ENCODE measurements at places on chromosomes 7 and 10.

DNA sequence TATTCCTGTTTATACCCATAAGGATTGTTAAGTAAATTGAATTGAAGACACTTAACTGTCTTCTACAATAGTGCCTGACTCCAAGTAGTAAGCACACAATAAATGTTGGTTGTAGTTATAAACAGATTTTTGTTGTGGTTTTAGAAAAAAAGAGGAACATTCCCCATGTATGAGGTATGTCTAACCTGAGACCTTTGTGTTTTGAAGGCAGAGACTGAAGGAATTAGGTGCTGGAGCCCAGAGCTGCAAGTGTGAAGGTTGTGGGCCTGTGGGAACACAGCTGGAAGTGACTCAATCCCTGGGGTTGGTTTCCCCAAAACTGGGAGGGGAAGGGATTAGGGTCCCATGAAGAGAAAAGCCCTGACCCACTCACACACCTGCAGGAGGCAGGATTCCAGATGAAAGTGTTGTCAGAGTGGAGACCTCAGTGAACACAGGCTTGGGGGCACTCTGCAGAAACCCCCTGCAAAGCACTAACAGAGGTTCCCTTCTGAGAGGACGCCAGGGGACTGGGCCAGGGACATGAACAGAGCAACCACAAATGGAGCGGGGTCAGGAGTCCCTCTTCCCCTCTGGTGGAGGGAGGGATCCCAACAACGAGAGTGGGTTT, 265.1 kb upstream of the KLF14 start:
- DNase-seq = no peak

DNA sequence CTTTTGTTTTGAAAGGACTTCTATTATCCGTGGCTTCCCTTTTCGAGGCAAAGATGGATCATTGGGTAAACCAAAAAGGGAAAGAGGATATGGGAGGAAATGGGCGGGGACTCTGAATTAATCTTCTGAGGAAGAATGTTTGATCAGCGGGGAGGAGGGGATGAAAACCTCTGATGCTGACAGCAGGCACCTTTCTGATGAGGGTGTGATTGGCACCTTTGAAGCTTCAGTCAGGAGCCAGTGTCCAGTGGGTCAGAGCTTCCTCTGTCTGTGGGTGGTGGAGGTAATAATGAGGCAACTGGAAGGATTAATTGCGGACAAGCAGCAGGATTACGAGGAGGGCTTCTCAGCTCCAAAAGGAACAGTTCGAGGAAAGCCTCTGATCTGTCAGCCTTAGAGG, 877.6 kb downstream of the LRMDA start:
- DNase-seq = no peak

DNA sequence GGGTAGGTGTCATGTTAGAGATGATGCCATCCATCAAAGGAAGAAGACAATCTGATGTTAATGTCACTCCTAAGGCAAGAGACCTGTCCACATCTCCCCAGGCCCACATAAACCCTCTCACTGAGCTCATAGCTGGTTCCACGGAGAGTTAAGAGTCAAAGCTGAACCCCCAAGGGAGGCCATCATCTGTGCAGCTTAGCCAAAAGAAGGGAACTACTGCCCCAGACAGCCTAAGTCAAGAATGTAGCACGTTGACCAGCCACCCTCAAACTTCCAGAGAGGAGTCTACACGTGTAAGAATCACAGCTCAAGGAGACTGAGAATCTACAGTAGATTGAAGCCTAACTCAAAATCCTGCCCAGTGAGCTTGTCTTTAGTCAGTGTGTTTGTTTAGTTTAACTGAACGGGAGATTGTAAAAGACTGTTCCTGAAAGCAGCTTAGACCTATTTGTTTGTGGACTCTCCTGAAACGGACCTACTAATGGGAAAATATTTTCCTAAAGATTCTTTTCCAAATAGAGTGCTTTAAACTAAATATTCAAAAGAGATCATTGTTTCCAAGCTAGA, 192.7 kb upstream of the NFE2L3 start:
- DNase-seq = no peak

DNA sequence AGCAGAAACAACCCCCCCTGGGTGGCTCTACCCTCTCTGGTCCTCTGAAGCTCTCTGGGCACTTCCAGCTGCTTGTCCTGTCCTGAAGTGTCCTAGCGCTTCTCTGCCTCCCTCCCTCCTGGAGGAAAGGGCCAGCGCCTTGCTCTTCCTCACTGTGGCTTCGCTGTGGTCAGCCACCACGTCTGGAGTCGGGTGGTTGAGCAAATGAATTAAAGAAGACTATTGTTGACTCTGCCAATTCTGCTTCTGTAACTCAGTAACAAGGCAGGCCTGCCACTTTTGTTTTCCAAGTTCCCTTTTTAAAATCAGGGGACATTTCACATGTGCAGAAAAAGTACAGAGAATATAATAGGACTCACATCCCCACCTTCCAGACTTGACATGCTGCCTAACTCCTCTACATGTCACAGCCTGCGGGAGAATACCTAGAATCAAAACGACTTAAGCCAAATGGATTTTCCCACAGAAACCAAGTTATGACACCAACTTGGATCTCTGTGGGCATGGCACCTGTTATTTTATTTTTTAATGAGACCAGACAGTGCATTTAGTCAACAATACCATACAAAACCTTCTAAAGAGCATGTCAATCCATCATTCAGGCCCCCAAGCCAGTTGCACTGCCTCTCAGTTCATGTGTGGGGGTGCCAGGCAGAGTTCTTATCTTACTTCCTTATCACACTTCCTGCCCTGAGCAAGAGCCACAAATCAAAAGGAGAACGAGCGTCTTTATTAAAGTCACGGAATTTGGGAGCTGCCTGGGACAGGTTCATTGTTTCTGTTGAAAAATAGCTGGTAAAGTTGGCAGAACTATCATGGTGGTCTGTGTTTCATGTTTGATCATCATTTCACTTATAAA, 6.8 kb downstream of the FFAR4 start:
- DNase-seq = no peak

DNA sequence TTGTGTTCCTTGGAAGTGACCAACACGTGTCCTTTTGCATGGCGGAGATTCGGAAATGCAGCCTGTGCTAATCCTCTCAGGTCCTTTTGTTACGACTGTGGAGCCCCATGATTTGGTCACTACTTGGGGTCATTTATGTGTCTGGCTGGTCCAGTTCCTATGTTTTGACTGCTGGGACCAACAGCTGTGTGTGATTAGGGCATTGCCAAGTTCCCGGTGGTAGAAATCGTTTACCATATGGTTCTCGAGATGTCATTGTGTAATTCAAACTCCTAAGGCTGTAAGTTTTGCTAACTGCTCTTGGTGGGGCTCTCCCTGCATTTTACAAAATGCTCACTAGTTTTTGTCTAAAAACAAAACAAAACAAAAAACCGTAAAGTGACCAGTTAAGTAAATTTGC, 62.0 kb downstream of the CCNY start:
- DNase-seq = no peak

DNA sequence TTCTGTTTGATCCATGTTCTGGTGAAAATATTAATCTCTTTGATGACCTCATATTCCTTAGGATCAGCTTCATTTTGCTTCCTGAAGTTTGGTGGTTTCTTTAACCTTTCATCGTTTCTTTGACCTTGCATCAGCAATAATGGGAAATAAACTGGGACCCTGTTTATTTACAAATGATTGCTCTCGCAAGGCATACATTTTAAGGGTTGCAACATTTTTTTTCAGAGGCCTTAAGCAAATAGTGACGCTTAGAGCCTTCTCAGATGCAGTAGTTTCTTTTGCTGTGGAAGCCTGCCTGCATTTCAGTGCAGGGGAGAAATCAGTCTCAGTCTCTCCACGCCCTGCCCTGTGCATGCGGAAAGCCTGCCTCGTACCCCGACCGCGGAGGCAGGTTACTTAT, 139.1 kb upstream of the NPS start:
- no peak for DNase-seq

DNA sequence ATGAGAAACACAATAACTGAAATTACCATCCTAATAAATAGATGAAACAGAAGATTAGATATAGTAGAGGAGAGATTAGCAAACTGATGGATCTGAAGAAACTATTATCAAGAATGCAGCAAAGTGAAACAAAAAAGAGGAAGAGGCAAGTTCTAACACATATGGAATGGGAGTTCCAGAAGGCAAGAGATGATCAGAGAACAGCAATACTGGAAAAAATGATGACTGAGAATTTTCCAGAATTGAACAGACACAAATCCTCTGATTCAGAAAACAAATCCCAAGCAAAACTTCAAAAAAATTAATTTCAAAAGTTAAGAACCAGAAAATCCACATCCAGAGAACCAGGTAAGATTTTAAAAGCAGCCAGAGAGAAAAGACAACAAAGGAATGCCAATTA, 20.2 kb upstream of the CYREN start:
- no peak for DNase-seq

DNA sequence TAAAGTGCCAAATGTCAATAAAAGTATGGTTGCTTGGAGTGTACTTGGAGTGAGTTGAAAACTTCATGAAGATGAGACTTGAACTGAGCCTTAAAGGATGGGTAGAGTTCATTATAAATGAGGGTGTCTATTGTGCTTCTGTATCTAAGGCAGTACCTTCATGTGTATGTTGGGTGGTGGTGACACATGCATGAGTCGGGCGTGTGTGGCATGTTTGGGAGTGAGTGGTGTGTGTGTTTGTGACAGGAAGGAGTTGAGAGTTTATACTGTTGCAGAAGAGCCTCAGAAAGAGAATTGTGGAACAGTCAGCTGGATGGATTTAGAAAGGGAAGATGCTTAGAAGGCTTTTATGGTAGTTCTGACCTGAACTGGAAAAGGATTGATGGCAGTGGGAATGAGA, 6.0 kb upstream of the ZRANB1 start:
- no peak for DNase-seq

DNA sequence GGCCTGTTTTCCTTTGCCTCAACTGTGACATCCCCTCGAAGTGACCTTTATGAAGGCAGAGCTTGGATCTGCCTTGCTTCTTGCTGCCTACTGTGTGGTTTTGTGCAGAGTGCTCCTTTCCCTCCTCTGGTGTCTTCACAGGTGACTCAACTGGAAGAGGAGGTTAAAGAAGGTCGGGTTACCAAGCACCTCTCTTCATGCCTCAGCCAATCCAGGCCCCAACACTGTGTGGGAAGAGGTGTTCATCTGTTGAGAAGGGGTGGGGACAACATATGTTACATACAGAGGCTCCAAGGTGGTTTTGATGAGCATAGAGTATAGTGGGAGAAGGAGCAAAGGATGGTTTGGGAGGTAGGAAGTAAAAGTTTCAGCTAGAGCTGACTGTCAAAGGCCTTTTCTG, 155.7 kb downstream of the AUTS2 start:
- no peak for DNase-seq

GRCh38 chr7:155355176-155355575, 57.5 kb downstream of the INSIG1 start:
- DNase-seq = no peak

- DNase-seq = no peak
Observed at GRCh38 chr7:42597300-42597699, 314.6 kb downstream of the C7orf25 start.

- no peak for DNase-seq
Observed at GRCh38 chr10:60654813-60655464, 123.3 kb upstream of the CDK1 start.

DNA sequence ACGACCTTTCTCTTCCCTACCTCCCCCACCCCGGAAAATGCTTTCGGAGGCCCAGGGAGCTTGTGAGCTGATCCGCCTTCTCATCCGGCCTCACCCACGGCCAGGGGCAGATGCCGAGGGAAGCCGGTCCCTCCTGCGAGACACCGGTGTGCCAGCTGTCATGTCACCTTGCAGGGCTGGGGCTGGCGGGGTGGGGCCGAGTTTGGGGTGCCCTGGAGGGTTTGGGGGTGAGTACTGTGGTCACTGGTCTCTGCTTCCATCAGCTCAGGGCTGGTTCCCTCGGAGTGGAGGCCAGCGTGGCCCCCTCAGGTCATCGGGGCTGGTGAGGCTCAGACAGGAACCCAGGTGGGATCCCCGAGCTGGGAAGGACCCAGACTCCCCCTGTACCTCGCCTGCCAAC, 48.7 kb downstream of the RCC1L start:
- DNase-seq = no peak

- DNase-seq = no peak
Observed at GRCh38 chr7:117325836-117326235, 3.0 kb upstream of the WNT2 start.

DNA sequence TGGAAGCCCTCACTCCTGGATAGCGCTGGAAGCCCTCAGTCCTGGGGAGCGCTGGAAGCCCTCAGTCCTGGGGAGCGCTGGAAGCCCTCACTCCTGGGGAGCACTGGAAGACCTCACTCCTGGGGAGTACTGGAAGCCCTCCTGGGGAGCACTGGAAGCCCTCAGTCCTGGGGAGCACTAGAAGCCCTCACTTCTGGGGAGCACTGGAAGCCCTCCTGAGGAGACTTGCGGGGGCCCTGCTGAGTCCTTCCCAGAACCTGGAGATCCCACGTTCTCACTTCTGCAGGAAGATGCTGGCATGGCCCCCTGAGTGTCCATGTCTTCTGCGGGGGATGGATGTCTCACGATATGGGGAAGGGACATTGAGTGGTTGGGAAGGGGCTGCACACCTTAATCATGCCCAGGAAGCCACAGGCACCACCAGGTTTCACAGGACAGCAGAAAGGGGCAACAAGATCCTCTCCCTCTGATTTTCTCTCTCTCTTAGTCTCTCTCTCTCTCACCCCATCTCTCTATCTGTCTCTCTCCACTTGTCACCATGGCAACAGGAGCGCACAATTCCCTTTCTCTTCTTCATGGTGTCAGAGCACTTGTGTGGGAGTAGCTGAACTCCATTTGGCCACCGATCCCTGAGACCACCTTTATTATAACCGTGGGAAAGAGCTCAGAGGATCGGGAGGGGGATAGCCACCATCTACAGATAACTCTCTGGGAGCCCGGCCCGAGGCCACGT, 267.0 kb downstream of the TCERG1L start:
- DNase-seq = no peak

DNA sequence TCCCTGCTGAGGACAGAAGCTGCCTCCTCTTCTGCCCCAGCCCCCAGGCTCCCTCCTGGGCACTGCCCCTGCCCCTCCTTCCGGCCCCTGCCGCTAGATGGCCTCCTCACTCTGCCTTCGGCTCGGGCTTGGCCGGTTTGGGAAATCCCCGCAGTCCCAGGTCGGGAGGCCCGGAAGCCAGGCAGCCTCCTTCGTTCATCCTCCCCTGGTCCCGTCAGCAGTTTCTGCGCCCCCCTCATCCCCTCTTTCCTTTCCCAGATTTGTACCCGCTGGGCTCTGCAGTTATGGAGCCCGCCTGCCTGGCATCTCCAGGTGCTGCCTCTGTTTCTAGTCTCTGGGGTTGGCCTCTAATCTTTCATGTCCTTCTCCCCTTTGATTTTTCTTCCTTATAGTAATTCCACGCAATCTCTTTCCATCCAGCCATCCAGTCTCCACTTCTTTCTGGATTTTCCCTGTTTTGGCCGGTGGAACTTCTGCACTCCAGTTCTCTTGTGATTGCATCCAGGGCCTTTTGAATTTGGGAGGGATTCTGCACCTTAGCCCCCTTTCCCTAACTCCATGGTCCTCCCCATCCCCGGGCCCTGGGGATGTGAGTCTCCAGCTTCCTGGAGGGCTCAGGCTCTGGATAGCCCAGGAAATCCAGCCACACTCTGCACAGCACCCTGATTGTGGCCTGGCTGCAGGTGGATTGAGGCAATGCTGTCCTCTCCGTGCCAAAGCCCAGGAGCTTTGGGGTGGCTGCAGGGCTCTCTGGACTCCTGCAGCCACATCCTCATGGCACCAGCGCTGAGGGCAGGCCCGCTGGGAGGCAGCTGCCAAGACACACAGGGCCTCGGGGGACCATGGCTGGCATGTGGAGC, 3.3 kb upstream of the SHH start:
- DNase-seq = peak; percentile 32
